Hematopoietic multipotent progenitor cell treated with erythropoietin and hydrocortisone succinate and interleukin-3 and kit ligand, for 8 days (in vitro differentiated cells): ENCODE measurements at places on chromosomes 16 and 17.

DNA sequence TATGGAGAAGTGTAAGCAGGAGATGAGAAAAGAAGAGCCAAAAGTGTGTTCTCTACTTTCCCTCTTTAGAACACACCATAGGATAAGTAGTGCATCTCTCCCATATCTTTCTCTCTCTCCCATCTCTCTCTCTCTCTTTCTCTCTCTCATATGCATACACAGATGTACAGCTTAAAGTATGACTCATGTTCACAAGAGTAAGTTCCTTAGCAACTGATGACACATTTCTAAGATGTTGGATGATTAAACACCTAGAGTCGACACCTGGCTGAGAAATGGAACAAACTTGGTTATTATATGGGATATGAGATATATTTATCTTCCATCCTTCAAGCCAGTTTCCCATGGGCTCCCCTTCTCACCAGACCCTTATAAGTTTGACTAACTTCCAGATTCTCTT is 113.5 kb downstream of the TMEM132E start:
- DNase-seq, result no peak

GRCh38 chr16:71303938-71304337 is 14.7 kb upstream of the CMTR2 start:
- DNase-seq, result no peak

DNA sequence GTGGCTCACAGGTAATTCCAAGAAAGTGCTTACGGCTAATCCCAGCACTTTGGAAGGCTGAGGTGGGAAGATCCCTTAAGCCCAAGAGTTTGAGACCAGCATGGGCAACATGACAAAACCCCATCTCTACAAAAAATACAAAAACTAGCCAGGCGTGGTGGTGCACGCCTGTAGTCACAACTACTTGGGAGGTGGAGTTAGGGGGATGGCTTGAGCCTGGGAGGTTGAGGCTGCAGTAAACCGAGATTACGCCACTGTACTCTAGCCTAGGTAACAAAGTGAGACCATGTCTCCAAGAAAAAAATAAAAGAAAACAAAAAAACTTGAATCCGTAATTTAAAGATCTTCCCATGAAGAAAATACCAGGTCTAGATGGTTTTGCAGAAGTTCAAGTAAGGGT is 5.0 kb downstream of the ICAM2 start:
- no peak for DNase-seq

- DNase-seq, result no peak
Observed at GRCh38 chr17:42598905-42599304, 10.3 kb downstream of the RETREG3 start.
